ENCODE measurements at places on chromosomes 4 and X.

DNA sequence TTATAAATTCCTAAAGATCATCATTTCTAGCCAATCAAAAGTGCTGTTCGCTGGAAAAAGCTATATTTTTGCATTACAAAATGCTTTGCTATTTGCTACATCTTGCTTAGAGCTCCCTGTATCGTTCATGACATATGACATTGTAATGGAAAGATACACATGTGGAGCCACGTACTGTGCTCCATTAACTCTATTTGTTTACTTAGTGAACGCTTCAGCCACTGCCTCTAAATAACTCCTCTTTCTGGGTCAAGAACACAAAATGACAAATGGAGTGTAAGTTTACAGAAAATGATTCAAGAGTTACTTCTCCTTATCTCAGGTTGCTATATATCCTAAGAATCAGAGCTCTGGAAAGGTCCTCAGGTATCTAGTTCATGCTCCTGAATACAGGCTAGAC, 329.1 kb upstream of the SMIM31 start:
- no peak for DNase-seq

DNA sequence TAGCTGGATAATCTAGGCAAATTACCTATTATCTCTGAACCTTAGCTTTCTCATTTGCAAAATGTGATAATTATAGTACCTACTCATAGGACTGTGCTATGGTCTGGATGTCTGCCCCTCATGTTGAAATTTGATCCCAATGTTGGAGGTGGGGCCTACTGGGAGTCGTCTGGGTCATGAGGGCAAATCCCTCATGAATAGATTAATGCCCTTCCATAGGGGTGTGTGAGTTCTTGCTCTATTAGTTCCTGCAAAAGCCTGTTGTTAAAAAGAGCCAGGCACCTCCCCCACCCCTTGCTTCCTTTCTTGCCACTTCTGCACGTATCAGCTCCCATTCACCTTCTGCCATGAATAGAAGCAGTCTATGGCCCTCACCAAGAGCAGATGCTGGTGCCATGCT, 73.9 kb downstream of the SERTM2 start:
- DNase-seq: no peak

- no peak for DNase-seq
Observed at GRCh38 chr4:94458682-94459081, 6.9 kb downstream of the PDLIM5 start.

GRCh38 chr4:136281889-136282288, 1250.4 kb downstream of the PCDH18 start:
- no peak for DNase-seq

DNA sequence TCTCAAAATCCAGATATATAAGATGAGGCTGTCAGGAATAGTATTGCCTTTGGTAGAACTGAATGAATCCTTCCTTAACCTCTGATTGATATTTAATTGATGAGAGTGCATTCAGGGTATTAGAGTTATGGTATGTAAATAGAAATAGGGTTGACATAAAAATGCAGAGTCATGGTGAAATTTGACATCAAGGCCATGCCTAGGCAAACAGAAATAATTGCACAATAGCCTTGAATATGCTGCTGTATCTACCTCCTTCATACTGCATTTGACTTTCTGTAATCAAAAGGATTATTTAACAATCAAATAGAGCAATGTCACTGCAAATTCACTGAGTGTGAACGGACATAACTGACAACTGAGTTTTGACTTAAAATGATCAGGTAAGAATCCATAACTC, 1316.3 kb downstream of the STIM2 start:
- no peak for DNase-seq

GRCh38 chr4:27293831-27294230, 433.2 kb downstream of the STIM2 start:
- no peak for DNase-seq

DNA sequence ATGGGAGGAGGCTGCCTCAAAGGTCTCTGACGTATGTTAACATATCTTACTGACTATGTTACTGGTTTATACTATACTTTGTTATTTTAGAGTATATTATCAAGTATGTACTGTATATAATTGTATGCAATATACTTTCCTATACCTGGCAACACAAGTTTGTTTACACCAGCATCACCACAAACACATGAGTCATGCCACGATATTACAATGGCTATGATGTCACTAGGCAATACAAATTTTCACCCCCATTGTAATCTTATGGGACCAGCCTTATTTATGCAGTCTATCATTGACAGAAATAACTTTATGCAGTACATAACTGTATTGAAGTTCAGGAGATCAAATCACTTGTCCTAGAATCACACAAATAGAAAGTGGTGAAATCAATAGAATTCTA, 329.9 kb upstream of the SLC7A11 start:
- DNase-seq: no peak

DNA sequence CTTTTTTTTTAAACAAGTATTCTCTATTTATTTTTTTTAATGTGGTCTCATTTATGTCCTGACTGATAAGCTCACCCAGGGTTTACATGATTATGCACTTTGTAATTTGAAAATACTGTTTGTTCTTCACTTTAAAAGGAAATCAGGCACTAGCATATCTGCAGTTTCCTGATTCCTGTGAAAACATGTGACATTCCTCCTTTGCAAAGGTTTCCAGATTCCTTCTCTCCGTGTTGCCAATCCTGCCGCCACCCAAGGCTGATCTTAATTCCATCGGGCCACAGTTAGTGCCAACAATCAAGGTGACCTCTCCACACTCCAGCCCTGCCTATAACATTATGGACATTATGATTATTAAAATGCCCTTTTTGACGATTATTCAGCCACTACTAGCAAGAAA, 225.4 kb downstream of the PCDH7 start:
- DNase-seq: no peak

DNA sequence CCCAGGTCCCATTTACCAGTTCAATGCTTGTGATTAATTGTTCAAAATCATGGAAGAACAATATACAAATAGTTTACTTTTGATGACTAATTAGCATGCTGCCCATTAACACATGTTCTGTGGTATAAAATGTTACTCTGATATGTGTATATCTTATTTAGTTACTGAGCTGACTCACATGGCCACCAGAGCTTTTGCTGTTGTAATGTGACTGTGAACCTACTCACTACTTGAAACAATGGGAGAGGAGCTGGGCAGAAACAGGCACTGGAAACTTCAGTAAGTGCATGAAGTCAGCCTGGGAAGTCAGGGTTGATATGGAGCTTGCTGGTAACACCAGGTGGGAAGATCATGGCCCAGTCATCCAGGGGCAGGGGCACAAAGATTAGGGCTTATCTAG, 72.7 kb upstream of the MAD2L1 start:
- no peak for DNase-seq

- no peak for DNase-seq
Observed at GRCh38 chr4:8069102-8069752, 89.4 kb downstream of the ABLIM2 start.

DNA sequence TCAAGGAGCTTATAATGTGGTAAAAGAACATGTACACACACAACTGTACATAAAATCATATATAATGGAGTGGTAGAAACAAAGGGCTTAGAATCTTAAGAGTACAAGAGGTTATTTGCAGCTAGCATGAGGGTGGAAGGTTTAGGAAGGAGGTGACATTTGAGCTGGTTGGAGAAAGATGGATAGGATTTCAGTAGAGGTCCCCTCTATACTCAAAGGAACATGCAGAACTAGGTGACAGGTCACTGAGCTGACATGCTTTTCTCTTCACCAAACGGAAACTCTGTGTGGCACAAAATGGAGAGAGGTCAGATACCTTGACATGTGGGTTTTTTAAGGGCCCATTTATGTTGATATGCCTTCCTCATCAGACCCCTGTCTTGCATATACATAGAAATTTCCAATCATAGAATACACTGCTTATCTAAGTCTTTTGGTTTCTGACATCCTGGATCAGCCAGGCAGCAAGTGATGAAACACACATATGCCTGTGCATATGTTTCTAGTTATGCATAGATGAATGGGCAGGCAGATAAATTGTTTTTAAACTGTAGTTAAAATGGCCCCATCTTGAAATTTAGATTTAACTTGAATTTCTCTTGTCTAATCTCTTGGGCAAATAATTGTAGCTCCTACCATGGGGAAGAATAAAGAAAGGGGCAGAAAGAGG, 29.3 kb downstream of the CLCN5 start:
- DNase-seq: no peak

- no peak for DNase-seq
Observed at GRCh38 chr4:146975527-146975926, 29.9 kb upstream of the TTC29 start.

DNA sequence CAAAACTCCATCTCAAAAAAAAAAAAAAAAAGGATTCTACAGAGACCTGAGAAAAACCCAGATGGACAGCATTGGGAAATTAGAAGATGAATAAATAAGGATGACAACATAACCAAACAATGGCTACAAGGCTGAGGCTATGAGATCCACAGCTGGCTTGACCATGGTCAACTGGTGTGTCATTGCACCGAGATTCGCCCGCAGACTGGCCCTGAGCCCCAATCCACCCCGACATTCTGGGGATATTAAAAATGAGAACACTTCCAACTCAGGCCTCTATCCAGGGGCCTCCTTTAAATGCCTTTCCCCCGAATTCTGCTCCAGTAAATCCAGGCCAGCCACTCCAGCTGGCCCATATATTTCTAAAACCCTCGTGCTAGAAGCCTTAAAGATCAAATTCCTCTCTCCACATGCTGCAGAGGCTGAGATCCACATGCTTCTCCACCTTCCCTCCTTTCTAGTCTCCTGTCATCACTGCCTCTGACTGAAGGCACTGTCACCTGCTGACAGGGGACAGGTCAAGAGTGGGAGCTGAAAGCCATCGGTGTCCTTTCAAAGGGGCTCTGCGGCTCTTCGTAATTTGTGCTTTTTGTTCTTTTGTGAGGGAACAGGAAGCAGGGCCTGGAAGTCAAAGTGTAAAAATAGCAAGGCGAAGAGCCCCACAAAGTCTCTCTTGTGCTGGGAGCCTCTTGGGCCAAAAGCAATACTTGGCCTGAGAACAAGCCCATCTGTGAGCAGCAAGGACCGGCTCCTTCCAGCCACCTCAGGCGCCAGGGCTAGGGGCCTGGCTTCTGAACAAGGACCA, 203.7 kb downstream of the NSUN7 start:
- DNase-seq: no peak

DNA sequence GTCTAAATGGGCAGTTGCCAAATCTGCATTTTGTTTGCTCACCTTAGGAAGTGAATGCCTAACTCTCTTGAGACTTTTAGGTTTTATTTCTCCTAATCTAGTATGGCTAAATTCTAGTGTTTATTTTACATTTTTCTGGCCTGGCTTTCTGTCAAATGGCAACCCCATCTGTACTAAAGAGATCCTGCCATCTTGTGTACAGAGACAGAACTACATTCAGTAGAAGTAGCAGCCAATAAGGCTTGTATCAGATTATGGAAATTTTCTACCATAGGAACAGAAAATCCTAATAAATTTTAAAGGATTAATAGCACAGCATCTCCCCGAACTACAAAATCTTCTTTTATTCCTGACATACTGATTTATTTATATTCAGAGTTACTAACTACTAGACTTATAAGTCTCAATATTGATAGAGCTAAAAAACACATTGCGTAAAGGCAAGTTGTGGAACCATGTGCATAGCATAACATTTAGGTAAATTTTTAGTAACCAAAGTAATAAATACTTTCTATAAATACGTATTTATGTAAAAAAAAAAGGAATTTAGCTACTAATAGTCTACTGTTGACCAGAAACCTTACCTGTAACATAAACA, 45.5 kb downstream of the TMEM144 start:
- DNase-seq: no peak

DNA sequence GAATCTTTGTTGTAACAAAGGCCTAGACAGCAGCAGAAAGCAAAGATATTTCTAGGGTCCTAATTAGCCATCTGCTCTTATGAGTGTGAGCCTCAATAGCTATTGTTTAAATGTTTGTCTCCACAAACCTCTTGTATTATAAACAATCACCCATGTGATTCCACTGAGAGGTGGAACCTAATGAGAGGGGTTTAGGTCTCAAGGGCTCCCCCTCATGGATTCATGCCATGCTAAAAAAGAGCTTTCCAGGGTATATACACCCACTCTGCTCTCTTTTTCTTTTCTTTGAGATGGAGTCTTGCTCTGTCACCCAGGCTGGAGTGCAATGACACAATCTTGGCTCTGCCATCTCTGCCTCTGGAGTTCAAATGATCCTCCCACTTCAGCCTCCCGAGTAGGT, 42.1 kb downstream of the TRIM61 start:
- no peak for DNase-seq

- DNase-seq: no peak
Observed at GRCh38 chr4:31737419-31737818, 1017.2 kb downstream of the PCDH7 start.

DNA sequence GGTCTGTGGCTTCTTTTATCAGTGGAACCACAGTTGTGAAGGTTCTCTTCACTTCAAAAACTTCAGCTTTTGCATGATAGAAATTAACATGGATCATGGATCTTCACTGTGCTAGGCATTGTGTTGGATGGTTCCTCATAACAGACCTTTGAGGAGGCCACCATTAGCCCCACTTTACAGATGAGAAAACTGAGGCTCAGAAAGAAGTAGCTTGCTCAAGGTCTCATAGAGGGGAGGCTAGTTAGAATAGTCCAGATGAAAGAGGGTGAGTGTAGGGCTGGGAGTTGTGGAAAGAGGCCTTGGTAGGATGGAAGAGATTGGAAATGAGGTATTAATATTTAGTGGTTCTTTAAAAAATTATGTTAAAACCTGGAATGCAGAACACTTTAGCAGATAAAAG, 2.6 kb downstream of the TSR2 start:
- no peak for DNase-seq

GRCh38 chr4:74522251-74522991, 77.5 kb downstream of the AREG start:
- no peak for DNase-seq

GRCh38 chr4:6017030-6017429, 1.2 kb downstream of the C4orf50 start:
- no peak for DNase-seq
